ENCODE measurements at places on chromosomes 11 and 22. TPM values are rescaled to one million over a fixed set of nuclear protein-coding genes. Genes with fewer than 3 reads are reported as not detected.

PLEKHB1 gene
- total RNA-seq, result 0.36 TPM

SMTNL1 gene
- total RNA-seq, result not detected

DGAT2 gene
- 2.2 TPM for total RNA-seq

RAG2 gene
- total RNA-seq, result not detected

CCDC87 gene
- 0.18 TPM for total RNA-seq

B4GALNT4 gene
- 6.1 TPM for total RNA-seq

MB gene
- total RNA-seq, result not detected

DNAJB7 gene
- not detected for total RNA-seq

OR8D4 gene
- total RNA-seq, result not detected

CRYBB3 gene
- not detected for total RNA-seq

ENDOD1 gene
- 20.6 TPM for total RNA-seq

RAD9A gene
- total RNA-seq, result 2.0 TPM

MIAT gene
- total RNA-seq, result 0.54 TPM

PANX2 gene
- total RNA-seq, result under 0.01 TPM

CARD10 gene
- 6.1 TPM for total RNA-seq

STK33 gene
- 2.3 TPM for total RNA-seq

SYCE3 gene
- not detected for total RNA-seq

ARFGAP2 gene
- total RNA-seq, result 87.8 TPM

OR52N4 gene
- total RNA-seq, result not detected

IFITM10 gene
- total RNA-seq, result under 0.01 TPM

MS4A3 gene
- not detected for total RNA-seq

GLB1L3 gene
- not detected for total RNA-seq

NRXN2 gene
- total RNA-seq, result 0.18 TPM

OR5A1 gene
- total RNA-seq, result not detected

CBLIF gene
- total RNA-seq, result not detected

OR4A16 gene
- total RNA-seq, result not detected

DEPDC7 gene
- 9.7 TPM for total RNA-seq

APOA1 gene
- total RNA-seq, result 0.56 TPM

MMP8 gene
- total RNA-seq, result under 0.01 TPM
